GM23248 (cell line): ENCODE measurements at places on chromosomes 4 and X.

DNA sequence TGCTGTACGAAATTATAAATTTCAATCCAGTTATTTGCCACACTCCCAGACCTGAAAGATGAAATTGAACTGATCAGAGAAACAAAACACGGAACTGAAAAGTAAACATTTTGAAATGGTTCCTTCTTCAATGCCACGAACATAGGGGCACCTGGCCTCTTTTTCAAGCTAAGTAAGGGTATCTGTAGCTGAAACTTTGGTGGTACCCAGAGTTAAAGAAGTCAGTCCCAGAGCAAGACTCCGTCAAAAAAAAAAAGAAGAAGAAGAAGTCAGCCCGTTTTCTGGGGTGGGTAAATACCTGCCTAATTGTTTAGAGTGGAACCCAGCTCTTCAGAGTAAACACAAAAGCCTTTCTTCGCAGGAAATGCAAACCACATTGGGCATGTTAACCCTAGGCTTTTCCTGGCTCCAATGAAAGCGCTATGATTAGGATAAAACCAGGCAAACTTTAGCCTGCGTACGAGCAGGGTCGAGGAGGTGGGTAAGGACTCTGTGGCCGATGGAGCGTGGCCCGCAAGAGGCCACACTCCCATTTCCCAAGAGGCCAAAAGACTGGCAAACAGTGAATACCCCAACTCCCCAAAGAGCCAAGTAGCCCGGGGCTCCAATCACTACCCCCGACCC, 1.3 kb downstream of the ANTXR2 start:
- DNase-seq, result peak; percentile 36

GRCh38 chrX:82748906-82749505, 759.1 kb upstream of the POU3F4 start:
- DNase-seq, result peak; percentile 0

GRCh38 chrX:74535408-74536151, 78.8 kb downstream of the RLIM start:
- peak; percentile 87 for DNase-seq

DNA sequence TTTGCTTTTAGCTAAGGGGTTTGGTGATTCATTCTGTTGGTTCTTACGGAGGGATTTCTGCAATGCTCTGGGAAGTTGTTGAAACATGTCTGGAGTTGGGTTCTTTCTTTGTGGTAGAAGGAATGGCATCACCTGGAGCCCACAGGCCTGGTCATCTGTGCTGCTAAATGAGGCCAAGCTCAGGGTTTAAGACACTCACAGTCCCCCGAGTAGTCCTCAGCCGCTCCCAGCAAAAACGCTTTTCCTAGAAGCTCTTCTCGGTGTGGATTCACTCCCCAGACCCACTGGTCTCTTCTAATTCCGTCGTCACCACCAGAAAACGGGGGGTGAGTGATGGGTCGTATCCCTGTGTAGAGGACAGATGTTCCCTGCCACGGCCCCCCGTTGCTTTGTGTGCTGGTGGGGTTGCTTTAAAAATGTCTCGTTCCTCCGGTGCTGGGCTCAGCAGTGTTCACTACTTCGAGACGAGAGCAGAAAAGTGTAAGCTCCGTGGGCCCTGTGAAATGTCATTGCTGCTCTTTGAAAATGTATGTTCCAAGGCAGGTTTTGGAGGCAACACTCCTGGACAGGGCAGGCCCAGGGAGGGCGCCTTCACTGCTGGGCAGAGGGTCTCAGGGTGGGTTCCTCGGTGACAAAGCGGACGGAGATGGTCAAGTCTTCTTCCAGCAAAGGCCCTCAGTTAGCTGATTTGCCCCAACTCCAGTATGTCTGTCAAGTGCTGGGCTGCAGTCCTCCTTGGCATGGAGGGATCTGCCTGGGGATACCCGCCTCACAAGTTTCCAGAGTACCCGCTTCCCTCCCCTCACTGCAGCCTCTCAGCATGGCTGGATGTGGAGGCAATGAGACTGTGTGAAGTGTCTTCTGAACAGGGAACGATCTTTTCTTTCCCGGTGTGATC, 37.3 kb downstream of the PSAPL1 start:
- DNase-seq, result no peak

DNA sequence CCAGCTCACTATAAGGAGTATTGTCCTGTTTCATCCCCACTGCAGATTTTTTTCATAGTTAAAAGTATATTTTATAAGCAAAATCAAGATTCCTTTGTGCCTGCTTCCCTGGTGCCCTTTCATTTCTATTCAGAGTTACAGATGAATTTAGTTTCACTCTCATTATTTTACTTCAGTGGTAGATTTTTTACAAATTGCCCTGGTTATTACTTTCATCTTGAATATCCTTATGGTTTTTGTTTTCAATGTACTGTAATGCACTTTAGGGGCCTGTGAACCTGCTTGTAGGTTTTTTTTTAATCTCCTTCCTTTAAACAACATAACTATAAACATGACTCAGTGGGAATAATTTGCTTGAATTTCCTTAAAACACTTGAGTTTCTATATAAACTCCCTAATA, 126.8 kb downstream of the GPR143 start:
- DNase-seq, result no peak

GRCh38 chrX:14496674-14497073, 32.7 kb upstream of the GLRA2 start:
- DNase-seq, result no peak

GRCh38 chr4:149932188-149932587, 116.5 kb upstream of the IQCM start:
- DNase-seq, result no peak

DNA sequence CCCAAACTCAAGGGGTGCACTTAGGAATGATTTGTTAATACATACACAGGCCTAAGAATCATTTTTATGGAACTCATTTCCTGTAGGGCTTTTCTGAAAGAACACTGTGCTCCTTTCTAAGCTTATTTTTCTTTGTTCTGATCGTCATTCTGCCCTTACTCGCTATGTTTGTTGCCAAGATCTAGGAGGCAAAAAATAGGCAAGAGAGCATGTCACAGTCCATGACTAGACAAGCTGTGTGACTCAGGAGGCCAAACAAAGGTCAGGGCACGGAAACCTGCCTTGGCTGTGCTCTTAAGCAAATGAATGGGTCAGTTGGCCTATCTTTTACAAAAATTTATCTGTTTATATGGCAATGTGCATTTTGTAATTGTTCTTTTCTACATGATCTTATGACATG, 42.5 kb upstream of the C1GALT1C1 start:
- peak; percentile 87 for DNase-seq

- DNase-seq, result no peak
Measured at GRCh38 chr4:74402692-74403456, 37.9 kb downstream of the EREG start.

DNA sequence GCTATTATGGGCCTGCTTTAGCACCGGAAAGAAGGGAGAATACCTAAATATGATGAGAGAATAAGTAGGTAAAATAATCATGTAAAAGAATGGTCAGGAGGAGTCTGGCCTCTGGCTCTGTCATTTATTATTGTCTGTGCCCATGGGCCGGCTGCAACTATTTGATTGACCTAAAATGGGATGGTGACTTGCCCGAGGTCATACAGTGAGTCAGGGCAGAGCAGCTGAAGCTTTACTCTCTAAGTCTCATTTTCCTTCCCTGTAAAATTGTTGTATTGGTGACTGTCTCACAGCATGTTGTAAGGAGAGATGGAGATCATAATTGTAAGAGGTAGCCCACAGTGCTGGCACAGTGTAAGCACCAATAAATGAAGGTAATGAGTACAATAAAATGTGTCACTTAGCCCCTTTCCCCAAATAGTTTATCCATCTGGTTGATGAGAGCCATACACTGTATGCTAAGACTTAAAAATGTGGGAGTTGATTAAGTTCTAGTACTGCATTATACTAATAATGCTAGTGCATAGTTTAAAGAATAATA, 39.6 kb downstream of the RUFY3 start:
- peak; percentile 33 for DNase-seq

DNA sequence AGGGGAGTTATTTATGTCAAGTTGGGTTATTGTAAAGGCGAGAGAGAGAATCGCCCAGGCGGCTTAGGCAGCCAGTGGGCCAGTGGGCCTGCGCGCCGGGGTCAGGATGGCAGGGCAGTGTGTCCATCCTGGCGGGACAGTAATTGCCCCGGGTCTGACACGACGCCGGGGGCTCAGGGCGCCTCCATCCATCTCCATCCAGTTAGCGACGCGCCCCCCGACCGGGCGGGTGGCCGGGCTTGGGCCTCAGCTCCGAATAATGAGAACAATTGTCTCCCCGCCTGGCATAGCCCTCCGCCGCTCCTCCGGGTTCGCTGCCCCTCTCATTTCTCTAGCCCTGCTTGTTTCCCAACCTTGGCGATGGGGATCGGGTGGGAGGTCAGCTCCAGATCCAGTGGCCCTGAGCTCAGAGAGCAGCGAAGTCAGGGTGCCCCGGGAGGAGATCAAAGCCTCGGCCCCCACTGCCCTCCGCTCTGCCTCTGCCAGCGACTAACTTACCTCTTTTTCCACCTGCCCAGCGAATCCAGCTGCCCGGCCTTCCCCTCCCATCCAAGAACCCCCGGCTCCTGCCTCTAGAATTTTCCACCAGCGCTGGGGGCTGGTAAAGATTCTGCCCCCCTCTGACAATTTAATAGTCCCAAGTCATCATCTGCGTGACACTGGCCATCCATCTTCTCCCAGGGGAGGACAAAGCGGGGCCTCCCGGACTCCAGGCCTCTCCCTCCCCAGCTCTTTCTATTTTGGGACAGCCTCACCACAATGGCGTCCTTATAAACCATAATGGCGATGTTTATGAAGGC, 56.9 kb upstream of the TMEM33 start:
- DNase-seq, result no peak

GRCh38 chr4:21900211-21900610, 48.4 kb downstream of the KCNIP4 start:
- peak; percentile 57 for DNase-seq

- no peak for DNase-seq
Measured at GRCh38 chr4:10002278-10002677, 19.0 kb downstream of the SLC2A9 start.

- peak; percentile 37 for DNase-seq
Measured at GRCh38 chr4:153335665-153336064, 8.8 kb upstream of the MND1 start.

- peak; percentile 74 for DNase-seq
Measured at GRCh38 chr4:2537011-2537830, 774 bp downstream of the FAM193A start.

GRCh38 chrX:9882669-9883446, 84.3 kb upstream of the CLDN34 start:
- no peak for DNase-seq

- no peak for DNase-seq
Measured at GRCh38 chr4:28296239-28296638, 1435.6 kb downstream of the STIM2 start.

DNA sequence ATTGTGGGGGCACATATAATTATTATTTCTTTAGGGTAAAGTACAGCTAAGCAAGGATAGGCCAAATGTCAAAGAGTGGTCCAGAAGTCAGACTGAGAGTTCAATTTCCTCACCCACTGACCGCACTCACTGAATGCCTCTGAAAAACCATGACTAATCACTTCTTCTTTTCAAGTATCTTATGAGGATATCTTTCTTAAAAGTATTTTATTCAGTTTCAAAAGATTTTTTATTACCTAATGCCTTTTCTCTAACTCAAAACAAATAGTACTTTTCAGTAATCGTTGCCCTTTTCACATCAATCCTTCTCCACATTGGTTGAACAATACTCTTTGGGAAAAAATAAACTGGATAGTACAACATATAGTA, 61.7 kb upstream of the CAMK2D start:
- no peak for DNase-seq

DNA sequence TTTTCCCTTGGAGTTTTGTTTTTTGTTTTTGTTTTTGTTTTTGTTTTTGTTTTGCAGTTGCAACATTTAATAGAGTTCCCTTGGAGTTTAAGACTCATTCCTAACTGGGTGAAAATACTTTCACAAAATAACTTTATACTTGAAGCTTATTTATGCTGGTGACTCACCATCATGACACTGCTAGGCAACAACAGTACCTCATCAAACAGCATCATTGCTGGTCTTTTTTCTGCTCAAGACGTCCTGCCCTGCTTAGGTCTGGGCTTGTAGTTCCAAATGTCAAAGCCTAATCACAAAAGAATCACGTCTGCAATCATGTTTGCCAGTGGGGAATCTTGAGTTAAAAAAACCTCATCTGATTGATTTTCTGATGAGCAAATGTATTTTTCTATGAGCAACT, 105.7 kb upstream of the PRPS2 start:
- no peak for DNase-seq

DNA sequence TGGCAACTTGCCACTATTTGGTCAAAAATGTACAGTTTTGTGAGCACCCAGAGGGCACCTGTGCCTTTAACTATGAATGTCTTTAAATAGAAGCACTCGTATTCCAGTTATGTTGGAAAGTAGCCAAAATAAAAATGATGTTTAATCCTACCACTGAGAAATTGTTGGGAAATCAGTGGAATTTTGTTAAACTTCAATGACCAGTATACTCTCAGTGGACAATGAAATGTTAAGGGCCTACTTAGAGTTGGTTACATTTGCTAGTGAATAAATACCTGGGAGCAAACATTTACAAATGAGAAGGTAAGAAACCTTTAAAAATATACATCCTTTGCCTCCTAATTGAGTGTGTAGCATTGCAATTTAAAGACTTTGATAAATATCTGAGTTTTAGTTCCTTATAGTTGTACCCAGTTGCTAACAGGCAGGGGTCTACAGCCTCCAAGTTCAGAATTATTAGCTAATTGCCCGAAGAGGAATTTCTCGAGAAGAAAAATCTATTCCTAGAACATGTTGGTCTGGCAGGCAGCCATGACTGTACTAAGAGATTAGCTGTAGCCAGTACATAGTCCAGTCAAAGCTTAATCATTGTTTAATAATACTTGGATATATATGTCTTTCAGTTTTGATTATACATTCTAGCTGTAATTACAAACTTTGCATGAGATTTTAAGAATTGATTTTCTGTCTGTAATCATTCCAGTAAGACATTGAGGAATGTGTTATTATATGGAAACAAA, 93.2 kb downstream of the IL1RAPL2 start:
- no peak for DNase-seq

DNA sequence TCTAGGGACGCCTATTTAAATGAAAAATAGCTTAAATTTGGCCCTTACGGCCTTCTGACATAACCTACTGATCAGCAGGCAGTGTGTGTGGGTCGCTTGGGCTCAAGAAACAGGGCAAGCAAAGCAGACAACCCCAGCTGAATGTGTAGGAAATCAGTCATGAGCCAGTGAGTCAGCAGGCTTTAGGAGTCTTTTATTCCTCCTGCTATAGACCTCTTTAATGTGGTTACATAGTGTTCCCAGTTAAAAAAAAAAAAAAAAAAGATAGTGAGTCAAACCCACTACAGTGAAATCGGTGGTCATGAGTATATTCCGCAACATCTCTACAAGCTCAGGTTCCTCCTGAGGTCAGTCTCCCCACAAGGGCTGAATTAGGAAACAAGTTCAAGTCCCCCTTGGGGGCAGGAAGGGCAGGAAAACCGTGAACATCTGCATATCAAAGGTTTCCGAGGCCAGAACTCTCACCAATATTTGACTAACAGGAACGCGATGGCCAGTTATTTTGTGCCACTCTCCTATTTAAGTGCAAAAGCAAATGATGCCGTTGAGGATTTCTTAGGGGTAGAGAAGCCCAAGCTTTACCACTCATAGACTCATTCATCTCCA, 32.7 kb downstream of the ACSL1 start:
- DNase-seq, result peak; percentile 95

- DNase-seq, result no peak
Measured at GRCh38 chr4:118400356-118400755, 47.6 kb upstream of the PRSS12 start.
